Hematopoietic multipotent progenitor cell treated with erythropoietin and hydrocortisone succinate and interleukin-3 and kit ligand, for 15 days (in vitro differentiated cells): ENCODE measurements at places on chromosomes 3 and 15.

DNA sequence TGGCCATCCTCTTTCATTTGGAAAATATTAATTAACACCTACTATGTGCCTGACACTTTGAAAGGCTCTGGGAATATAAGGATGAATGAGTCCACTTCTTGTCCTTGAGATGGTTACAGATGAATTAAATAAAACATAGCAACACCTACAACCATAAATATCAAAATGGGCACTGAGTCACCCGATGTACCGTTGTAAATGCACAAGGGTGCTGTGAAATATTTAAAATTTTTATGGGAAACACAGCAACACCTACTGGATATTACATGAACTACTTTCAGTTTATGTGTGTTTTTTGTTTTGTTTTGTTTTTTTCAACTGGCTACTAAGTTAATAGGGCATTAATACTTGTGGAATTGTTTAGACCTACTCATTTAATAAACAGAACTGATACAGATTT, 239.0 kb upstream of the NAALADL2 start:
- no peak for DNase-seq

GRCh38 chr3:189567766-189568420, 63.3 kb upstream of the TP63 start:
- DNase-seq = no peak

DNA sequence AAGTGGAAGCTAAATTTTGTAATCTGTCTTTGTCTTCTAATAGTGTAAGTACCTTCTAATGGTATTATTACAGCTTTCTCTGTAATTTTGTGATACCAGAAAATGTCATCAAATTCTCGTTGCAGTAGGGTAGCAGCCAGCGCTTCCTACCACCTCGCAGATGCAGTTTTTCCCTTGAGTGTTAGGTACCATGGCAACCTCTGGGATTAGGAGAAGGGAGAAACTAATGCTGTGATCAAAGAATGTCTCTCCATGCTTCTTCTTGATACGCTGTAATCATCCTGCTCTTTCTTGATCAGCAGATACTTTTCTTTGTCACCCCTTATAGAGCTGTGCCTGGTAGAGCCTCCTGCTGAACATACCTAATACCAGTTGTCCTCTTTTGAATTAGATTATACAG, 27.7 kb downstream of the SRP14 start:
- DNase-seq = no peak

GRCh38 chr15:43927203-43927602, 100.4 kb downstream of the WDR76 start:
- DNase-seq = no peak
